ENCODE measurements at places on chromosomes 3 and 15.

DNA sequence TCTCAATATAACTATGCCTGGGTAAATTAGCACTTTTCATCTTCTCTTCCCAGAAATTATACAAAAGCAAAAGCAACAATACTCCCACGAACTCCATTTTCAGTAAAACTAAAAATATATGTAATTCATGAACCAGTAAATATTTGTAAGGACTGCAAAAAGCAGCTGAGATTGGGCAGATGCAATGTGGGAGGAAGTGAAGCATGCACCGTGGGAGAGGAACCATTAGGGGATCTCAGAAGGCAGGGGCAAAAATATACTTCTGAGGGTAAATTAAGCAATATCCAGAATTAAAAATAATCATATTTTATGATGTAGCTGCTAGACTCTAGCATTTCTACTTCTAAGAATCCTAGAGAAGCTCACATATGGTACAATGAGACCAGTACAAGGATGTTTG lies 20.2 kb downstream of the CFAP91 start:
- no peak overlapping the region for H3K4me3 ChIP-seq
- DNase-seq: no peak
- no peaks in the 10 kb centered on the region for H3K36me3 ChIP-seq
- H3K27me3 ChIP-seq: no peaks in the 10 kb centered on the region
- no peak overlapping the region for H3K27ac ChIP-seq

DNA sequence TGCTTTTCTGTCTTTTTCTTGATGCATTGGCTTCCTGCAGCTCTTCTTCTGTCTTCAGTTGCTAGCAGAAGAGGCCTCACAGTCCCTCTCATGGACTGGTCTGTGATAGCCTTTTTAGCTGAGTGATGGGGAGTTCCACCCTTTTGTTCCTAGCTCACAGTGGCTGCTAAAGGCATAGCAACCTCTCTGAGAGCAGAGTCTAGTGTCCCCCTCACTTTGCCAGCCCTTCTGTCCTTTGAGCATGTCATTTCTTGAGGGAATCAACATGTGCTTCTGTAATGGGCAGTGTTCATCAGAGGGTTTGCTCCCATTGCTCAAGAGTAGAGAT lies 44.4 kb downstream of the GAP43 start:
- H3K4me1 ChIP-seq: peaks cover 34% of the 10 kb centered on the region
- no peak for DNase-seq
- H3K27me3 ChIP-seq: peaks cover 6% of the 10 kb centered on the region
- H3K27ac ChIP-seq: no peak overlapping the region

DNA sequence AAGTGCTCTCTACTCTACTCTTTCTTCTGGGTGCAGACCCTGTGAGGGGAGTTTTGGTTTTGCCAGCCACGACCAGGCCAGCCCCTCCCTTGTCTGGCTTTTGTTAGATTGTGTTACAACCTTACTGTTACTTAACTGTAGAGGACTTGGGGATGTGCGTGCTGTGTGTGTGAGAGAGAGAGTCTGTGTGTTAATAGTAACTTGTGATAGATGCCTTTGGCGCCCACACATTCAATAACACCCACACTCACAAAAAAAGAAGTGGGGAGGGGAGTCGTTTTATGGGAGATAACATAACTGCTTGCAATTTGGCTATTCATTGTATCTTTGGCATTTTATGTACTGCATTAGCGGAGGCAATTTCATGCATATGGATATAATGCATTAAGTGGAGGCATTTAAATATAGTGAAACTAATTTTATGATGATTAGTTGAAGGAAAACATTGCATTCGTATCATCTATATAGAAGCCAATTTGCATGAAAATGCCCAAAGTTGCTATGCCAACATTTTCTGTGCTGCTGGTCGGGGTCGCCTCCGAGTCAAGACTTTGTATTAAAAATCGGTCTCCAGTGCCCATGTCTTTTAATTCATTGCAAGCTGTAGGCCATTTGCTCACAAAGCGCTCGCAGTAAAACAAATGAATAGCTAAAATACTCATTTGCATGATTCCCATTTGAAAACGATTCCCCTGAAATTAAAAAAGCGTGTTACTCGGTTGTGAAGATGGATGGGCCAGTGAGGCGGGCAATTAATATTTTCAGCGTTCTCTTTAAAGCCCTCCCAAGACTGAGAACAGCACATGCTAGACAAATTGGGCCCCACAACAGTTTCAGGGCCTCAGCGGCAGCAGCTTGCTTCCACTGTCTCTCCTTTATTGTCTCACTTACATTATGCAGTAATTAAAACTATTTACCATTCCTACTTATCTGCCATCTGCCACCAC lies 158.5 kb upstream of the SMAD3 start:
- no peak overlapping the region for H3K27ac ChIP-seq
- no peaks in the 10 kb centered on the region for H3K36me3 ChIP-seq
- DNase-seq: no peak
- H3K4me1 ChIP-seq: peaks cover 8% of the 10 kb centered on the region

GRCh38 chr3:111045564-111045963 lies 26.1 kb upstream of the NECTIN3 start:
- H3K27me3 ChIP-seq: no peaks in the 10 kb centered on the region
- DNase-seq: peak; percentile 7
- H3K4me1 ChIP-seq: peaks cover 7% of the 10 kb centered on the region
- no peaks in the 10 kb centered on the region for H3K36me3 ChIP-seq

GRCh38 chr3:59432665-59433064 lies 382.8 kb upstream of the CFAP20DC start:
- H3K27ac ChIP-seq: no peak overlapping the region
- peaks cover 22% of the 10 kb centered on the region for H3K4me1 ChIP-seq
- H3K27me3 ChIP-seq: peaks cover 4% of the 10 kb centered on the region
- no peak for DNase-seq

DNA sequence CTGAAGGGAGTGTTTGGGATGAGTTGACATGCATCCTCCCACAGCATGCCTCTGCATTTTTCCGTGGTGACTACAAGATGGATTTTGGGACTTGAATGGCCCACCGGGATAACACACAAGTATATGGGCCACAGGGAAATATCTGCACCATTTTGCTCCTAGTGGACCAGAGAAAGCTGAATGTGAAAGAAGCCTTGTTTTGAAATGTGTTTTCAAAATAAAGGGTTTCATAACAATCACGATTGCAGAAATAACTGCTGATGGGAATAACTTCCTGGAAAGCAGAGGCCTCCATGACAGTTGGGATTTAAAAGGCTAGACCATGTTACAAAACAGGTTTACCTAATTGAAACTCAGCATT lies 77.5 kb upstream of the PRR23C start:
- no peak for DNase-seq
- H3K4me3 ChIP-seq: no peak overlapping the region
- H3K4me1 ChIP-seq: no peaks in the 10 kb centered on the region
- H3K27ac ChIP-seq: no peak overlapping the region
- no peaks in the 10 kb centered on the region for H3K27me3 ChIP-seq
